Common myeloid progenitor, CD34-positive (primary cell): ENCODE measurements at places on chromosomes 12 and 14.

DNA sequence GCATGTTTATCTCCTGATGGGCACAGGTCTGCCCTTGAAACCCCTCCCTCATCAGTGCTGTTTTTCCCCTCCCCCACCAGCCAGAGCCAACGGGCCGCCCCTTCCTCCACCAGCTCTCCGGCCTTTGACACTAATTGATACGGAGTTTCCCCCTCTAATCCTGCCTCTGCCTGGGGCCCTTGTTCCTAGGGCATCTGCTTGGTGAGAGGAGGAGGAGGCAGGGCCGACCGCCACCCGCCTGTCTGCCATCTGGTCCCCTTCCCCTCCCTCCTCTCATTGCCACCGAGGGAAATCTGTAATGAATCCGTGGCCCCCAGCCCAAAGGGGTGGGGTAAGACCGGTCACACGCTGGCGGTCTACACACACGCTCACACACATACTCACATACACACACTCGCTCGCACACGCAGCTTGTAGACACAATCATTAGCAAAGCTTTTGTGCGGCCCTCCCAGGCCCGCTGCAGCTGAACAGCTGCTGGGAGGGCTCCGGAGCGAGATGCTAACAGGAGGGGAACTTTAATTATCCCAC is 27.4 kb downstream of the SRRM4 start:
- DNase-seq = no peak

DNA sequence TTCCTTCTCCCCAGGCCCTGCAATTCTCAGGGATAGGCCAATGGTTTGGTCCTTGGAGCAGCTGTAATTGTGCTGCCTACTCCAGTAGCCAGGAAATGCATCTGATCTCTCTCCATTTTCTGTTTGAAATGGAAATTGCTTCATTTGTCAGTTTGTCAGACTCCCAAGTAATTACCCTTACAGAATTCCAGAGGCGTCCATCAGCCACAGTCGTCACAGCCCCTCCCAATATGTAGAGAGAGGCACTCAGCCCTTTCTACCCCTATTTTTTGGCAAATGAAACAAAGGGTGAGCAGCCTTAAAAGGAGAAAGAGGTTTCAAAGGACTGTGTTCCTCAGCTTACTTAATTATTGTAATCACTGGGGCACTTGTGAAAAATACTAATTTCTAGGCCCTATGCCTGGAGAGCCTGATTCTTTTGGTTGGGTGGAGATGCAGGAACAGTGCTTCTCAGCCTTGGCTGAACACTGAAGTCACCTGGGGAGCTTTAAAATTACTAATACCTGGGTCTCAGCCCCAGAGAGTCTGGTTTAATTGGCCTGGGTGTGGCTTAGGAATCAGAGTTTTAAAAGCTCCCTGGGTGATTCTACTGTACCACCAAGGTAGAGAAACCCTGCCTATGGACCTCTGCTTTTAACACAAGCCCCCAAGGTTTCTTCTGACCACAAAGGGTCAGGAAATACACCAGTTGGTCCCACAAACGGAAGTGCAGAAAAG is 190.0 kb downstream of the EMP1 start:
- DNase-seq = no peak

- peak; percentile 87 for DNase-seq
Observed at GRCh38 chr12:113973109-113973904, 7.2 kb upstream of the RBM19 start.

DNA sequence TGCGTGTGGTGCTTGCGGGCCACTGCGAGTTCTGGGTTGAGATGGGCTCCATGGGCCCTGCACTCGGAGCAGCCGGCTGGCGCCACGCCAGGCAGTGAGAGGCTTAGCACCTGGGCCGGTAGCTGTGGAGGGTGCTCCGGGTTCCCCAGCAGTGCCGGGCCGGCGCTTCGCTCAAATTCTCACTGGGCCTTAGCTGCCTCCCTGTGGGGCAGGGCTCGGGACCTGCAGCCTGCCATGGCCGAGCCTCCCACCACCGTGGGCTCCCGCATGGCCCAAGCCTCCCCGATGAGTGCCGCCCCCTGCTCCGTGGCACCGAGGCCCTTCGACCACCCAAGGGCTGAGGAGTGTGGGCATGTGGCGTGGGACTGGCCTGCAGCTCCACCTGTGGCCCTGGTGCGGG is 375.7 kb downstream of the NELL2 start:
- DNase-seq = no peak

GRCh38 chr12:102498471-102498870 is 18.1 kb upstream of the IGF1 start:
- DNase-seq = peak; percentile 19

DNA sequence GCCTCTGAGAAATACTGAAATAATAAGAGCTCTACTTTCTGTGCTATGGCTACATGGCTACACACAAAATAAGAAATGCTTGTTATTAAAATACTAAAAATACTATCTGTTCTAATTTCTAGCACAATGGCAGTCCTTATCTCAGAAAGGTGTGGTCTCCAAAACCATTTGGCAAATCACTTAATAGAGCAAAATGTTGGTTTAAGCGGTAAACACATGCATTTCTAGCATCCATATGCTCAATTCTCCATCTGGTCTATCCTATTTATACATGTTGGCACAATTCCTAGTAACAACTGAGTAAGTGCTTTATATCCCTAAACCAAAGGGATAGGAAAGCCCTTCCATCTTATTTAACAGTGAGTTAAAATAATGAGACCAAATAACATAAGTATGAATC is 107.0 kb downstream of the PAPLN start:
- no peak for DNase-seq

GRCh38 chr12:130083002-130083401 is 79.3 kb upstream of the FZD10 start:
- no peak for DNase-seq

DNA sequence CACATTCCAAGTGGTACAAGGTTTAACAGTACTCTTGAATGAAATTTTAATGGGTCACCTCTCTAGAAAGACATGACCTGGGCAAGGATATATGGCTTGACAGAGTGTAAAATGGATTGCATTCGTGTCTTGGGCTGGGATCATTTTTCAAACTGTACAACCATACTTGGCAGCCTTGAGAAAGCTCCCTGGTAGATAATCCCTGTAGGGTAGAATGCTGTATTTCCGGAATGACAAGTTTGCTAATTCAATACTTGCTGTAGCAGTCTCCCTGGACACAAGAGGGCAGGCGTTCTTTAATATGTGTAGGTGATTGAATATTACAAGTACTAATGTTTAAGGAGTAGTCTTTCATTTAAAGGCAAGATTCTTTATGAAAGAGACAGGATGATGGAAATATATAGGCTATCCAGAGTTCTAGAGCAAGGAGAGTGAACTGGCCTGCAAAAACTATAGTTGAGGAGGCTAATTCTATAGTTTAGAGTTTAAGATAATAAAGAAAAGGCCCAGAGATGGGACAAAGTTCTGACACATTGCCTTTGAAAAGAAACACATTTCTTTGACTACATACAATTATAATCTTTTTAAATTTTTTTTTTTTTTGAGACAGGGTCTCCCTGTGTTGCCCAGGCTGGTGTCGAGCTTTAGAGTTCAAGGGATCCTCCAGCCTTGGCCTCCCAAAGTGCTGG is 53.4 kb downstream of the PLBD1 start:
- peak; percentile 68 for DNase-seq

- DNase-seq = no peak
Observed at GRCh38 chr14:86772075-86772474, 1220.9 kb downstream of the GALC start.
